ENCODE measurements at places on chromosomes 7 and 10.
A peak's percentile ranks its signal among the peaks of the same experiment; 100 is the strongest.

DNA sequence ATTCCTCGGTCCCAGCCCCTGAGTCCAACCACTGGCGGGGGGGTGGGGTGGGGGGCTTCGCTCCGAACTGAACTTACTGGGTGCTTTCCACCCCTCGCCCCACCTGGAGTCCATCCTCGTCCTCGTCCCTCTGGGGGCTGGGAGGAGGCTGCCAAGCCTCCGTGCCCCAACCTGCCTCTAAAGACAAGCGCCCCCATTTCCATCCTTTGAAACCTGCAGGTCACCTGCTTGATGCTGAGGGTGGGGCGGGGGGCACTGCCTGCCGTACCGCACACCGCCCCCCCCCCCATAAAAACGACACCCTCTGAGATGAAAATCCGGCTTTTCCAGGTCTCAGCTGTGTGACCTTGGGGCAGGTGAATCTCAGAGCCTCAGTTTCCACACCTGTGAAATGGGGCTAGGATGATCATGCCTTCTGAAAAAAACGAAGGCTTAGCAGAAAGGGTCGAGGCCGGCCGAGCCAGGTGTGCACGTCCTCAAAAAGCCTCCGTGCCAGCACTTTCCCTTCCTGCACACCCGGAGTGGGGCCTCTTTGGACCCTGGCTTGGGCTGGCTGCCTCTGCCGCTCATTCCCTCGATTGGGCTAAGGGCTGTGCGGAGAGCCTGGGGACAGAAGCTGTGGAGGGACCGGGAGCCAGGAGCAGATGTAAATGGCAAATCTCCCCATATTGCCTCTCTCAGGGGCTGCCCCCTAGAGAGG, 967 bp downstream of the ELFN1 start:
- no peak for DNase-seq

- no peak for DNase-seq
Measured at GRCh38 chr10:99598781-99599509, 21.3 kb downstream of the SLC25A28 start.

- DNase-seq, result no peak
Measured at GRCh38 chr10:123571978-123572377, 94.2 kb upstream of the GPR26 start.

DNA sequence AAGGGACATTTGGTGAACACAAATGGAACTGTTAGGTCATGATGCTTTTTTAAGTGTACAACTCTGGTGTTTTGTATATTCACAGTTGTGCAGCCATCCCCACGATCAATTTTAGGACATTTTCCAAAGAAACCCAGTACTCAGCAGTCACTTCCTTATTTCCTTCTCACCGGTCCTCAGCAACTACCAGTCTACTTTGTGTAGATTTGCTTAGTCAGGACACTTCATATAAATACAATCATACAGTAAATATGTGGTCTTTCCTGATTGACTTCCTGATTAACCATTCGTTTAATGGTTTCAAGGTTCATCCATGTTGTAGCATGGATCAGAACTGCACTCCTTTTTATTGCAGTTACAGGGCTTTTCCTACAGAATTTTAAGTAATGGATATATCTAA, 14.4 kb downstream of the SGPL1 start:
- DNase-seq, result no peak

DNA sequence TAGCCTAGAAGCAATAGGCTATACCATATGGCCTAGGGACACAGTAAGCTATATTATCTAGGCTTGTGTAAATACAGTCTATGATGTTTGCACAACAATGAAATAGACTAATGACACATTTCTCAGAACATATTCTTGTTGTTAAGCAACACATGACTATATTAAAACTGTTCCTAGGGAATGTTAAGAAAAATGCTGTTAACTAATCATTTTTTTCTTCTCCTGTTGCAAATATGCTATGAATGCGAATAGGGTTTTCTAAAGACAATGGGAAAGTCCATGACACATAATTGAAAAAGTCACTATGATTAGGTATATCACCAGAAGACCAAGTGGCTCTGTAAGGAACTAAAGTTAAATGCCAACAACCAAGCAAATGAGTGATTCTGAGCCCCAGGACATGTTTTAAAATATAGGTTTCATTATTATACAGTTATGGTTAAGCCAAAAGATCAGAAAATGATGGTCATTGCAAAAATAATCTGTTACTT, 454.0 kb upstream of the SORCS1 start:
- no peak for DNase-seq

DNA sequence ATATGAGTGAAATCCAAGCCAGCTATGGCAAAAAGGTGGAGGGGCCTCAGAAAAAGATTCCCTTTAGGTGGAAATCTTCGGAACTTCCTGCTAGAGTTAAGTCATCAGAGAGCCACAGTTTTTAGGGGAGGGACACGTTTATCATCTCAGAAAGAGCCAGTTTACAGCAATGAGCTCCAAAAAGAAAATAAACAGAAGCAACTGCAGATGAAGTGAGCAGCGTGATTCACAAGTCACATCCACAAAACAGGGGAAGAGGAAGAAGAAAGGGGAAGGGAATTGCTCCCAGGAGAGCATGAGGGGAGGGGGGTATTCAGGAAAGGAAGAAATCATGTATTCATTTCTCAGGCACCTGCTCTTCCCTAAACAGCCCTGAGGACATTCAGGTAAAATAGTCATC, 156.2 kb upstream of the FOXK1 start:
- DNase-seq, result no peak

DNA sequence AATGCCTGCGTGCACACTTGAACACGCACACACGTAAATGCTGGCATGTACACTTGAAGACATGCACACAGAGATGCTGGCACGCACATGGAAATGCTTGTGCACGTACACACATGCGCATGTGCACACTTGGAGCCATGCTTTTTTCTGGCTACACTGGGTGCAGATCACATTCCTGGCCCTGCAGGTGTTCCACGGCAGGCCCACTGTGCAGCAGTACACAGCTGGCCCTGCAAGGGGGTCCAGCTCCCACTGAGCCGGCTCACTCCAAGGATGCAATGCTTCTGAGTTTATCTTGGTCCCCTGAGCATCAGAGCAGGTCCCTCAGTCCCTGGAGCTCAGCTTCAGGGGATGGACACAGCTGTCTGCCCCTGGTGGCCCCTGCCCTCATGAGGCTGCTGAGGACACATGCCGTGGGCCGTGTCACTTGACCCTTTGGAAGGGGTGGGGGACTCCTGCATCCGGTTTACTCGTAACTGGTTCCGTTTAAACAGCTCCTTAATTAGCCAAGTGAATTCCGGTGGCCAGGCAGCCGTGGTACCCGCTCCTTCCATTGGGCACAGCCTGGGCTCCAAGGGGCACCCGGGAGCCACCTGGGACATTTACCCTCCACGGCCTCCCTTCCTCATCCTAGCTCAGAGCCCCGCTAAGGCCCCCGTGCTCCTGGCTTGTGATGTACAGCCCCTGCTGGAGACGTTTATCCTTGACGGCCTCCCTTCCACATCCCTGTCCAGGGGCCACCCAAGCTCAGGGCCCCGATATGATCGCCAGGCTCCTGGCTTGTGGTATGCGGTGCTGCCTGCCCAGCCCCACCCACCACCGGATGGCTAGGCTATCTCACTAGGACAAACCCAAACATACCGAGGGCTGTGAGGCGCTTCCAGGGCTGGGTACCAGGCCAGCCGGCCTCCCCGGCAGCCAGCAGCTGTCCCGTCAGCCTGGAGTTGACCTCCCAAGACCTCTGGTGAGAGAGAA, 39.5 kb upstream of the DPYSL4 start:
- no peak for DNase-seq

GRCh38 chr7:41436139-41436538, 266.8 kb downstream of the INHBA start:
- peak; percentile 11 for DNase-seq

DNA sequence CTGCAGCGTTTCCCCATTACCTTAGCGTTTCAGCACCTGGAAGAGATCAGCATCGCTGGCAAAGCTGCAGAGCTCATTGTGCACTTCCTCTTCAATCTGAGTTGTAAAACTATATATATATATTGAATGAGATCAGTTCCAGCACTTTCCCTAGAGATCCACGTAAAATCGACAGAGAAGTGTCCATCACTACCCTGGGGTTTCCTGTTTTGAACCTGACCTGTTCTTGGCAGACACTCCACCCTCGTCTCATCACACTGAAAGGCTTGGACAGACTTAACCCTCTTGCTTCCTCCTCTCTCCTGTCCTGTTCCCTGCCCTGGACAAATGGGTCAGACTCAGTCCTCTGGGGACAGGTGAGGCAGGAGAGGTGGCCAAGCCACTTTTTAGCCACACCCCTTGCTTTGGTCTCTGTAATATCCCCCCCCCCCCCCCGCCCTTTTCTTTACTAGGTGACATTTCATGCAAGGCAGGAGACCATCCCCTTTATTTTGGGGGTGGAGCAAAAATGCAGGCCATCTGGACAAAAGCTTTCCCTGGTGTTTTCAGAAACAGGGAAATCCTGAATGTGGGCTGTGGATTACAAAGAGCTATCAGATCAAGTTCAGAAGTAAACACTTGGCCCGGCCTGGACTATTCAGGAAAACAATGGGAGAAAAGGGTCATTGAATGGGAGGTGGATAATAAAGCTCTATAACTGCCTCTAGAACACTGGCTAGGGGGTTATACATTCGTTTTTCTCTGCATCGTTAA, 83.7 kb upstream of the KDM7A start:
- no peak for DNase-seq

DNA sequence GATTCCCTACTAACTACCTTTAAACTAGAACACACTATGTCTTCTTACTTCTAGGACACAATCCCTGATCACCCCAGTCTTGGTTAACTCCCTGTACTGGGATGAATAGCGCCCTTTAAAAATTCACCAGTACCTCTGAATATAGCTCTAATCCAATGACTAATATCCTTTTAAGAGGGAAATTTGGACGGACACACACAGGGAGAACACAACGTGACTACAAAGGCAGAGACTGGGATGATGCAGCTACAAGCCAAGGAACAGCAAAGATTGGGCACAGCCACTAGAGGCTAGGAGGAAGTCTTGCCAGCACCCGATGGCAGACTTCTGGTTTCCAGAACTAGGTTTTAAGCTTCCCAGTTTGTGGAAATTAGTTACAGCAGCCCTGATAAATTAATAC, 81.4 kb downstream of the MALSU1 start:
- no peak for DNase-seq

- no peak for DNase-seq
Measured at GRCh38 chr10:62044566-62044965, 143.1 kb downstream of the ARID5B start.

DNA sequence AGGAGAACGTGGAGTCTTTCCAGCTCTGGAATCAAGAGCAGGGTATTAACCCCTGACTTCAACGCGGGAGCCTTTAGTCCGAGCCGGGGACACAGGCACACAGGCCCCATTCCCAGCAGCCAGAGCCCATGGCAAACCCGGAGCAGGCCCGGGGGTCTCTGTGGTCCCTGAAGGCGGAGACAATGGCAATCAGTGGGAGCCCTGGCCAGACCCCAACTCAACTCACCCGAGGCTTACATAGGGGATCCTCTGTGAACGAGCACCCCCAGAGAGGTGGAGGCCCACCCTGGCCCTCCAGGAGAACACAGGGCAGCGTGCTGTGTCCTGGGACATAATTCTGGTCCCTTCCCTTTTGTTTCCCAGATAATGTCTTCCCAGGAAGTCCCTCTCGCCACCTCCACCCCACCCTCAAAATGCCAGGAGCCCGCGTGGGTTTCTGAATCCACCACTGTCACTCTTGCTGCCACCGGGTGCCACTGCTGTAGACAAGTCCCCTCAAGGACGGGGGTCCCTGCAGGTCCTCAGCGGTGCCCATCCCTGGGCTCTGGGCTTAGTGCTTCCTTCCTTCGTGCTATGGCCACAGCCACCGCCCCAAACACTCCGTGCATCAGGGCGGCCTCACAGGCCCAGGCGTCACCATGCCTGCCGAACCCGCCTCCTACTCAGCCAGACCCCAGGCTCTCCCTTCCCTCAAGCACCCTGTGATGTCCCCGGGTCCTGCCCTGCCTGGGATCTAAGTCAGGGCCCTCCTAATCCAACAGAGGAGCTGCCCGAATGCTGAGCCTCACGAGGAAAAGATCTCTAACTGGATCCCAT, 28.6 kb upstream of the PPP2R2D start:
- no peak for DNase-seq

DNA sequence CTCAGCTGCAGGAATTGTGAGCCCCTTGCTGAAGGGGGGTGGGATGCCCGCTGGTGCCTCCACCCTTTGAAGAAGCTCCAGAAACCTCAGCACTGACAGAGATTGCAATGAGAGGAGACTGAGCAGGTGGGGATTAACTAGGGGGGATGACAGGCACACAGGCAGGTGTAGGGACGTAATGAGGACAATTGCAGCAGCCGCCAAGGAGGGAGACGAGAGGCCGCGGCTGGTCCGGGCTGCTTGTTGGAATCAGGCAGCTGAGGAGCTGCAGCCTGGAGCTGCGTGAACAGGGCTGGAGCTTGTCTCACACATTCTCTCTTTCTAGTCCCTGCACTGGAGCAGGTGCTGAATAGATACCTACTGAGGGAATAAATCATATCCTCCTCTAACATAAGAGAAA, 122.0 kb upstream of the TCERG1L start:
- no peak for DNase-seq

Data from EL (cell line).